Stimulated activated naive B cell treated with anti-CD40 and anti-IgM and Interleukin-4, amounts not matched to agents 10 μg/mL and 1 μg/mL and 100 μg/mL, for 72 hours (primary cell): ENCODE measurements at places on chromosomes 16 and 17.

GRCh38 chr16:19175492-19176262 lies 7.6 kb downstream of the SYT17 start:
- no peak for DNase-seq

DNA sequence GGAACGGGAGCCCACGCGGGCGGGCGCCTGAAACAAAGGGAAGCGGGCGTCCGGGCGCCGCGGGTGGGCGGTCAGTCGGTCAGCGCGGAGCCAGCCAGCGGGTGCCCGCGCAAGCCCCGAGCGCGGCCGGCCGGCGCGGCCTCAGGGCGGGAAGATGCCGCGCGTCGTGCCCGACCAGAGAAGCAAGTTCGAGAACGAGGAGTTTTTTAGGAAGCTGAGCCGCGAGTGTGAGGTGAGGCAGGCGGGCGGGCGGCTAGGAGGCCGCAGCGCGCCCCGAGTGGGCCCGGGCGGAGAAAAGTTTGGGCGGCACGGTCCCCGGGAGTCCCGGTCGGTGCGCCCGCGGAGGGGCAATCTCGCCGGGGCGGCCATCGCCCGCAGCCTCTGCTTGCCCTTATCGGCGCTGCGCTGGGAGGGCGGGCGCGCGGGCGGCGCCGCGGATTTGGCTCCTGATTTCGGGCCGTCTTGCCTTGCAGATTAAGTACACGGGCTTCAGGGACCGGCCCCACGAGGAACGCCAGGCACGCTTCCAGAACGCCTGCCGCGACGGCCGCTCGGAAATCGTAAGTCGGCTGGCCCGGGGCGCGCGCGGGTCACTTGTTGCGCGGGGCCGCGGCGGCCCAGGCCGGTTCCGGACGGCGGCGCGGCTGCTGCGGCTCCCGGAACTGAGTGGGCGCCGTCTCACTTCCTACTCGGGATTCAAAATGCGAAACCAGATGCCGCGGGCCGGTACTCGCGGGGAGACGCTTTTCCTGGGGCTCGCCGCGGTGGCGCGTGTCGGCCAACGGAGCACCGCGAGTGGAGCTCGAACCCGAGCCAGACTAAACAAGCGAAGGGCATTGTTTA lies 526 bp downstream of the CBFB start:
- peak; percentile 64 for DNase-seq

GRCh38 chr17:48068491-48068961 lies 20.4 kb downstream of the NFE2L1 start:
- no peak for DNase-seq

DNA sequence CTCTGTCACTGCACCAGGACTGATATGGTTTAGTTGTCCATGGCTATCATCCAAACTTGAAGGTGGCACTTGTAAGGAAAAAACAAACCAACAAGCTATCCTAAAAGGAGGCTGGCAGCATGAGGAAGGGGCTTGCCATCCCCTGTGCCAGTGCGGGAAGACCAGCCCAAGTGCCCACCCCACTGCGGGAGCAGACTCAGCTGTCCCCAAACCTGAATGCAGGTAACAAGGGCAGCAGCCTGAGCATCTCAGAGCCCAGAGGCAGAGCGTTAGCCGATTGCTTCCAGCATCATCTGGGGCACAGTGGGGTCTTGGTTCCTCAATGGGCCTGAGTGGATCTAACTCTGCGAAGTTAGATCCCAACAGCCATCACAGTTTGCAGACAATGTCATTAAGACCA lies 29.2 kb upstream of the C16orf78 start:
- DNase-seq = no peak

GRCh38 chr17:40416671-40417070 lies 1.0 kb downstream of the TOP2A start:
- no peak for DNase-seq

DNA sequence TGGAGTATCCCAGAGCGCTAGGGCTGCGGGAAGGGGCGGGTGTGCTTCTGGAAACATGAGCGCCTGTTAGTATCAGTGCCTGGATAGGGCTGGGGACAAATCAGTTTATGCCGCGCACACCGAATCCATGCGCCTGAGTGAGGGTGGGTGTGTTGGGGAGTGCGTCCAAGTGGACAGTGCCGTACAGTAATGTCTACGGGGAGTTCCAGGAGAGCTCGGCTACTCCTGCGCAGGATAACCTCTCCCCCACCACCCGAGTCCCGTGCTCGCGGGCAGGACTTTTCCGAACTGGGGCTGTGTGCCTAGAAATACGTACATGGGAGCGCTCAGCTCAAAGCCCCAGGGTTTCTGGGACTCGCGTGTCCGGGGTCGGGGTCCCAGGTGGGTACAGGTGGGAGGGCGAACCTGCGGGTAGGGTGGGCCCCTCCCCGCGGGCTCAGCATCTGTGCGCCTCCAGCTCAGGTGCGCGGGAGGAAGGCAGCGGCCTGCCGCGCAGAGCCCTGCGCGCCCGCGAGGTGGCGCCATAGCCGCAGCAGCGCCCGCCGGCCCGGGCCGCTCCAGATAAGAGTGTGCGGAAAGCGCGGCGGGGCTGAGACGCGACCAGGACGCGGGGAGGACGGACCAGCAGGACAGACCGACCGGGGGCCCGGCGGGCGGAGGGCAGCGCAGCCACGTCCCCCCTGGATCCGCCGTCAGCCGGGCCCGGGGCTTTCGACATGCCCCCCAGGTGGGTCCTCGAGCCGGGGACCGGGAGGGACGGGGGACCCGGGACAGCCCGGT lies at the start of gene HIC1:
HIC1 (plus strand) TSS at position 592 of the 780 bp plus-strand sequence. CDS start 1,588 bp downstream, outside the sequence.
- DNase-seq = peak; percentile 74

- DNase-seq = no peak
These were observed 25.3 kb downstream of the MBTPS1 start for GRCh38 chr16:84091460-84091859.

- no peak for DNase-seq
These were observed 4.7 kb upstream of the AANAT start for GRCh38 chr17:76462556-76463290.

- DNase-seq = no peak
These were observed 302.1 kb downstream of the MAP2K6 start for GRCh38 chr17:69716556-69716955.

GRCh38 chr16:30663820-30664219 lies 5.6 kb downstream of the FBRS start:
- no peak for DNase-seq

DNA sequence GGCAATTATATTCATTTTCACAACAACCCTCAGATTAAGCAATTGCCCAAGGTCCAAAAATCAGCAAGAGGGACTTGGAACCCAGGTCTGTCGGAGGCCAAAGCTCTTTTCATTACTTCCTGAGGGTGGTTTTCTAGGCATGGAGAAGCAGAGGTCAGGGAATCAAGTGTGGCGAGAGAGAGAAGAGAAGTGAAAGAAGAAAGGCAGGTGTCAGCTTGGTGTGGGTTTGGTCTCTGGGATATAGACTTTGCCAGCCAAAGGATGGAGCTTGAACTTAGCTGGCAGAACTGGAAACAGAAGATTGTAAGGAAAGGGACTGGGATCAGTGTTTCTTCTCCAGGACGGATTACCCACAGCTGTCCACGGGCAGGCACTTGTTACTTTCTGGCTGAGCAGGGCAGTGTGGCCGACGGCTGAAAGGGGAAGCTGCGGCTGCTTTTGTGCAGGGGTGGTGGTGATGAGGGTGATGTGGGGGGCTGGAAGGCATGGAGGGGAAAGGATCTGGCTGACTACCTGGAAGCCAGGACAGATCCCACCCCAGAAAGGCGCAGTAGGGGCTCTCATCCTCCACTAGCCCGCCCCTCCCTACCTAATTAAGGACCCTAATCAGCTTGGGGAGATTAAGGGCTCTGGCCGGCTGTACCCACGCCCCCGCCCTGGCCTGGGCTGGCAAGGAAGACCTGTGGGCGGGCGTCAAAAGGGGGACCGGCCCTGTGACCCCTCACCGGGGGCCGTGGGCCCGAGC lies at the start of gene GUCY2D:
GUCY2D (plus strand) TSS at position 640 of the 745 bp plus-strand sequence. CDS start 433 bp downstream, outside the sequence.
- no peak for DNase-seq

DNA sequence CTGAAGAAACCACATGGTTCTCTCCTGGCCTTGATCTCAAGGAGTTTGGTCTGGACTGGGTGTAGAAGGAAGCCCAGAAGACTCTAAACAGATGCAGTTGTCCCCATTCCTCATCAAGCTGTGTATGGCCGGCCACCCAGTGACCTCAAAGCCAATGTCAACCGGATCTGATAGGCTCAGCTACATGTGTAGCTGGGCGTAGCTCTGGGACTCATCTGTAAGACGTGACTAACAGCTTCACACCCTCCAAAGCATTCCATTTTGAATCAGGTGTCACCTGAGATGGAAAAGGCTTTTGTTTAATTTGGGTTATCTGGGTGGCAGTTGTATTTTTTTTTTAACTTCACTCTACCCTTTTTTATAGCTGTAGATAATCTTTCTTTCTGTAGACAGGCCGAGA lies 130.4 kb downstream of the ABCC12 start:
- DNase-seq = no peak

DNA sequence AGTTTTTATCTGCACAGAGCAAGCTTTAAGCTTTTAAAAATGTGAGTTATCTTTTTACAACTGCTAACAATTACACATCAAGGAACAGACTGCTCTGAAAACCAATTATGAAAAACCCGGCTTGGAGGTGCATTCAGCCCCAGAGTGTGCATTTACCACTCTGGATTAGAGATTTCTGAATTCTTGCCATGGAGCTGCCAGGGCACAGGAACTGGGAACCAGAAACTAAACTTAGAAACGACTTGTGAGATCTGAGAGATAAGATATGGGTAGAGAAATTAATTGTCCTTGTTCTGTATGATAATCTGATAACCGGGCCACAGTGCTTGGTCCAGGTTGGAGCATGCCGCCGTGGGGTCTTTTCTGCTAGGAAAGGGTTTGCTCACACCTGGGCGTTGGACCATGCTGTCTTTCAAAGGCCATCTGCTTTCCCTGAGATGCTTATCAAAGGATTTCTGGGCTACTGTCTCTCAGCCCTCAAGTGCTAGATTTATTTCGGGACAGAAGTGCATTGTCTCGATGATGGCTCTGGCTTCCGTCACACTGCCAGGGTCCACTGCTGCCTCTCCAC lies 210.0 kb downstream of the MAF start:
- DNase-seq = no peak

DNA sequence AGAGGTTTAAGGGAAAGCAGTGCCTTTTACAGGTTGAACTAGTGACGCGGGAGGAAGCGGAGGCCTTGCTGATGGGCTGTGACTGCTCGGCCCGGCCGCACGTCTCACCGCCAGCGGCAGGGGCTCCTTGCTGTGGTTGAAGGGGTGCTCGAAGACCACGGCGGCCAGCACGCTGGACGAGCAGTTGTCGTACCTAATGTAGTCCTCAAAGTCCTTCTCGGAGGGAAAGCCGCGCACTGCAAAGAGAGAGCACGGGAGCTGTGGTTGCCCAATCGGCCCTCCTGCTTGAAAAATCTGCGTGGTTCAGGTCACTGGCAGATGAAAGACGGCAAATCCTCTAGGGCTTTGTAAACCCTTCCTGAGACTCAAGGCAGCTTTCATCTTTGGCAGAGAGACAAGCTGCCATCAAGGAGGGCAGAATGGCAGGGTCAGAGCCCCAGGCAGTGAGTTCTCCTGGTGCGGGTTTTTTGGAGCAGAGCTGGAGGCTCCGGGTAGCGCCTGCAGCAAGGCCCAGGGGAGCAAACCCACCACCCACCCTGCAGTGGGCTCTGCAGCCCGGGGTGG lies 16.1 kb downstream of the ABCA3 start:
- DNase-seq = no peak

GRCh38 chr17:82320956-82321927 lies 3.8 kb upstream of the CD7 start:
- peak; percentile 50 for DNase-seq

DNA sequence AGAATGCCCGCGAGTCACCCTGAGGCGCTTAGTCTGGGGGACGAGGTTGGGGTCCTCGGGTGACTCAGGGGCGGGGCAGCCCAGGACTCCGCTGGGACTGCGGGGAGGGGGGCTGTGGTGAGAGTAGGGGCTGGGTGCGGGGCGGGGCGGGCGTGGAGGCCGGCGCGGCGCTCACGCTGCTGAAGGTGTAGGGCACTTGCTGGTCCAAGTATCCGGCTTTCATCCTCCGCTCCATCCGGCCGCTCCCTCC lies 832 bp downstream of the ETV4 start:
- DNase-seq = no peak
